PC-3 (cell line): ENCODE measurements at places on chromosomes 5 and 9.

GRCh38 chr5:31688515-31689092 lies 49.7 kb downstream of the PDZD2 start:
- H3K4me1 ChIP-seq, result no peaks in the 10 kb centered on the region
- H3K4me3 ChIP-seq, result no peak overlapping the region
- H3K36me3 ChIP-seq, result no peaks in the 10 kb centered on the region
- H3K27ac ChIP-seq, result no peak overlapping the region

DNA sequence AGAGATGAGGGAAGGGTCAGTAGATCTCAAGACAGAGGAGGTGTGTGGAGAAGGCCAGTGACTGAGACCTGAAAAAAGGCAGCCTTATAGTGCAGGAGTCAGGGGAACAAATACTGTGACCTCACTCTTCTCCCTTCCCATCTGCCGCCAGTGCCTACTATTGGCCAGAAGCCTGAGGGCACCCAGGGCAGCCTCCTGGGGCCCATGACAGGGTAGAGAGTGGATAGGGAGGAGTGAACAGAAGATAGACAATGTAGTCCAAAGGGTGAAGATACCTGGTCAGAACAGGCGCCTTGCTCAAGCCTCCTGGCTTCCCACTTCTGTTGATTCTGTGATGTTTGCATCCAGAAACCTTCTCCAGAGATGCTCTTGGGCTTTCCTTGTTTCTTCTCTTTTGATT lies 196.7 kb downstream of the PBX3 start:
- no peak overlapping the region for H3K4me3 ChIP-seq
- DNase-seq, result no peak
- no peaks in the 10 kb centered on the region for H3K27me3 ChIP-seq
- no peak overlapping the region for H3K27ac ChIP-seq
- peaks cover 2% of the 10 kb centered on the region for H3K4me1 ChIP-seq

DNA sequence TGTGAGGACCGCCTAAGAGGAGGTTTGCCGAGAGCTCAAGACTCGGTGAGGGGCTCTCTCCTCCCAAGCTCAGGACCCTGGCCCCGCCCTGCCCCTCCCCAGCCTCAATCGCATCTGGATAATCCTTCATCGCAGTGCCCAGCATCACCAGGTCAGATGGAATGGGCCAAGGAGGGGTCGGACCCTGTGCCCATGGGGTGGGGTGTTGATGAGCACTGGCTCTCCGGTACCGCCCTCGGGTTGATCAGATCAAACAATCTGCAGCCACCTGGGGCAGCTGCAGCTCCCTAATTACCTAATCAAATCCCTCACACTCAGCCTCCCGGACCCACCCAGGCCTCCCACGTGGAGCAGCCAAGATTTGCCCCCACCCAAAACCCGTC lies 24.4 kb upstream of the TDRD7 start:
- H3K27me3 ChIP-seq, result no peaks in the 10 kb centered on the region
- H3K4me1 ChIP-seq, result peaks cover 10% of the 10 kb centered on the region; the same call in 1 of the 2 replicates
- no peak overlapping the region for H3K27ac ChIP-seq
- DNase-seq, result no peak
- H3K4me3 ChIP-seq, result no peak overlapping the region

GRCh38 chr9:132181796-132182313 lies 20.0 kb downstream of the NTNG2 start:
- H3K27ac ChIP-seq, result no peak overlapping the region
- H3K4me1 ChIP-seq, result no peaks in the 10 kb centered on the region; the same call in 1 of the 2 replicates
- no peak overlapping the region for H3K4me3 ChIP-seq
- no peaks in the 10 kb centered on the region for H3K36me3 ChIP-seq

GRCh38 chr5:111345731-111346130 lies 121.5 kb downstream of the CAMK4 start:
- peaks cover 51% of the 10 kb centered on the region; the same call in 1 of the 2 replicates for H3K27me3 ChIP-seq
- no peaks in the 10 kb centered on the region for H3K36me3 ChIP-seq
- no peak overlapping the region for H3K4me3 ChIP-seq
- no peak overlapping the region for H3K27ac ChIP-seq
- H3K4me1 ChIP-seq, result no peaks in the 10 kb centered on the region
